ENCODE measurements at places on chromosomes 4 and X. TPM values are rescaled to one million over a fixed set of nuclear protein-coding genes. Genes with fewer than 3 reads are reported as not detected.

DNA sequence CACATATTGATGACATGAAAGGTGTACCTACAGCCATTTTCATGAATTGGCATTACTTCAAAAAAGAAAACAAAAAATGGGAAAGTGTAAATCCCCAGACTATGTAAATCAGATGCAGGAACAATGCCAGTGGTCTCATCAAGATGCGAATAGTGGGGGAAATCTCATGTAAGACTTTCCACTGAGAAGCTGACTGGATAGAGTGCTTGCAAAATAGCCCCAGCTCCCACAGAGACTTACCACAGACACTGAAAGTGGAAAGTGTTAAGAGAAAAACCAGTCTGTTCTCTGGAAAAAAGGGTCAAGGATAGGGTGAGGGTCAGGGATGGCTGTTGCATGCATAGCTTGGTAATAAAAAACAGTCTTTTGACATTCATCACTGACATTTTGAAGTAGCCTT lies 73.2 kb upstream of the ARMCX2 start:
- no peak for DNase-seq

DNA sequence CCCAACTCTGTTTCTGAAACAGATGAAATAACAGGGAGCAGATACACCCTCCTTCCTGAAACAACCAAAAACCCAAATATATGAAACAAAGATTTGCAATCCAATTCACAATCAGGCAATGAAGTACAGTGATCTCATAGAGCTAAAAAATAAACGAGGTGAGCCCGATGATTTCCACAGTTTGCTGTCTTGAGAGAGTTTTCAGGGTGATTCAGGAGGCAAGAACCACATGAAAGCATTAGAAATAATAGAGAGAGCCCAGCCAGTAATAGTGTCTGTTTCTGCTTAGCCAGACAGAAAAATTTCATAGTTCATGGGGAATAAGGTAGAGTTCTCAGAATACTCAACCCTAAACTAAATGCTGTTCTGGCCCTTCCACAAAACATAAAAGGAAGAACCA lies 296.2 kb downstream of the PDHA2 start:
- DNase-seq = no peak

DNA sequence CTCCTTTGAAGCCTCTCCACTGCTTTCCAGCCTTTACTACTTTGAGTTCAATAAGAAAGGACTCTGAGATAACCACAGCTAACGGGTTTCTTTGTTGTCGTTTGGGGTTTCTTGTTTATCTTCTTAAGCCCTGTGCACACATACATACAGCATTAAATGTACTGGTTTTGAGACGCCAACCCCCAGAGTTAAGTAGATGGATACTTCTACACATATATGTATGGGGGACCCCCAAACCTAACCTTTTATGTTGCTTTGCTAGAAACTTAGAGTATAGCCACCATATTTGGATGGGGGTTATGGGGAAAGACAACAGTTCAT lies 697 bp downstream of the CEP135 start:
- no peak for DNase-seq

DNA sequence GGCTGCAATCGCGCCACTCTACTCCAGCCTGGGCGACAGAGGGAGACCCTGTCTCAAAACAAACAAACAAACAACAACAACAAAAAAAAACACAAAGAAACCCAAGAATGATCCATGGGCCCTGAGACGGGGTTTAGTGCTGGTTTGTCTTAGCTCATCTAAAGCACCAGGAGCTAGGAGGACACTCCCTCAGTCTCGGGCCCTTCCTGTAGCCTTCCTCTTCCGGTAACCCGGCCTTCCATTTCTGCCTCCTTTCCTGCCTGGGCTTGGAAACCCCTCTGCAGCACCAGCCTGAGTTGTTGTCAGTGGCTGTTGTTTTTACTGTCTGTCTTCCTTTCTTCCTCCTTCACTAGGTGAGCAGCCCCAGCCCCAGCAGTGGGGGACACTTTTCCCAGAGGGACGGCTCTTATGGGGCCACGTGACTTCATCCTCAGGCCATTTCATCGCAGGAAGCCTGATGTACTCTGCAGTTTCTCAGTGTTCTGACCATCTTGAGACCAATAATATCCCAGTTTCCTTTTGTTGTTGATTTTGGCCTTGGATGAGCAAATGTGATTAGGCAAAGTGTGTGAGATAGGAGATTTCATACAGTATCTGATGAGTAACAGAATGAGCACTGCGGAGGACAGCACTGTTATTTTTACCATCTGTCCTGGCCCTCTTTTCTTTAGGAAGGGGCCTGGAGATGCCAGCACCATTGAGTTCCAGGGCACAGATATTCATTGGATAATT lies 90.1 kb downstream of the ANAPC4 start:
- no peak for DNase-seq

SLC9A7 gene
- total RNA-seq = 4.2 TPM

Data from H4 (cell line).